Stimulated activated CD4-positive, alpha-beta T cell treated with anti-CD3 and anti-CD28 coated beads, Interleukin-15, amount 100 ng/mL, for 24 hours (primary cell): ENCODE measurements at places on chromosomes 1 and 21.

DNA sequence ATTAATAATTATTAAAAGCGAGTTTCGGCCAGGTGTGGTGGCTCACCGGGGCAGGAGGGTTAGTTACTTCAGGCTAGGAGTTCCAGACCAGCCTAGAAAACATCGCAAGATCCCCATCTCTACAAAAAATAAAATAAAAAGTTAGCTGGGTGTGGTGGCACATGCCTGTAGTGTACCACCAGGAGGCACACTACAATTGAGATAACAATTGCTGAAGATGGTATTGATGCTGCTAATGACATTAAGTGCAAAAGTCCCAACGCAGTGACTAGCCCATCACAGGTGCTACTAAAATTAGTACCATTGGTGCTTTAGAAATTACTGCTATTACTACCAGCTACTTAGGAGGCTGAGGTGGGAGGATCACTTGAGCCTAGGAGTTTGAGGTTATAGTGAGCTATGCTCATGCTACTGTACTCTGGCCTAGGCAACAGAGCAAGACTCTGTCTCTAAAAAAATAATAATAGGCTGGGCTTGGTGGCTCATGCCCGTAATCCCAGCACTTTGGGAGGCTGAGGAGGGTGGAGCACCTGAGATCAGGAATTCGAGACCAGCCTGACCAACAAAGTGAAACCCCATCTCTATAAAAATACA is 156.6 kb downstream of the GREM2 start:
- DNase-seq: no peak

DNA sequence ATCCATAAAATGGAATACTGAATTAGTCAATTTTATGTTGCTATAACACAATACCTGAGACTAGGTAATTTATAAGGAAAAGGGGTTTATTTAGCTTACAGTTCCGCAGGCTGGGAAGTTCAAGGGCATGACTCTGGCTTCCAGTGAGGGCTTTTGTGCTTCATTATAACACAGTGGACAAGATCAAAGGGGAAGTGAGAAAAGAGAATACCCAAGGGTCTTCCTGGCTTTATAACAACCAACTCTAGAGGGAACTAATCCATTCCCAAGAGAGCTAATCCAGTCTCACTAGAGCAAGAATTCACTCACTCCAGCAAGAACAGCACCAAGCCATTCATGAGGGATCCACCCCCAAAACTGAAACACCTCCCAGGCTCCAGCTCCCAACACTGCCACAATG is 3.1 kb downstream of the KIFAP3 start:
- no peak for DNase-seq

- no peak for DNase-seq
Observed at GRCh38 chr1:84078842-84079202, 65.2 kb upstream of the PRKACB start.

- DNase-seq: peak; percentile 83
Observed at GRCh38 chr1:209652873-209653401, 712 bp upstream of the LAMB3 start.

GRCh38 chr1:235366286-235366685 is 941 bp upstream of the TBCE start:
- peak; percentile 43 for DNase-seq

DNA sequence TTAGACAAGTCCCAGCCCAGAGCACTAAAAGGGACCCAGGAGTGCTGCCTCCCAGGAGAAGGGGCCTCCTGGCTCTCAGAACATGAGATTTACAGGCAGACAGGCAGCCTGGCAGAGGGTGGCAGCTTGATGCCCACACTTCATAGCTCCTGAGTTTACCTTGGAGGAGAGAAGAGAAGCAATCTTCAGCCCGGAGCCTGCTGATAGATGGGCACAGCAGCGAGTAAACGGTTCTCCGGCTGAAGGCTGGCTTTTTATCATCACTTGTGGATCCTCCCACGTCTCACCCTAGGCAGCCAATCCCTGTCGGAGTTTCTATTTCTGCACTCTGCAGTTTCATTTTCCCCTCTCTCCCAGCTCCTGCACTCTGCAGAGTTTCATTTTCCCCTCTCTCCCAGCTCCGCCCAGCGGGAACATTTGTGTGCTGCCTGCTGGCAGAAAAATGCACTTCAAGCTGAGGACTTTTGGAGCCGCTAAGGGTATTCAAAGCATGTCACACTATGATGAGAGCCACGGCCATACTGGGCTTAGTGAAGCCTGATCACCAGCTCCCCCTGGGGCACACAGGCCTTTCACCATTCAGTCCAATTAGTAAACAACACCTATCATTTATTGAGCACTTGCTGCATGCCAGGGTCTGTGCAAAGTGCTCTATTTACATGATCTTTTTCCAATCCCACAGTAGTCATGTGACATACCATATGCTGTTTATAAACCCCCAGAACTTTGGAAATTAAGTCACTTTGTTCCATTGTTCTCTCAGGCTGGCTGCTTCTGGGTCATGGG is at the start of gene IFI6:
IFI6 (minus strand) TSS at position 229 of the 786 bp plus-strand sequence. CDS start 2,878 bp downstream, outside the sequence.
- peak; percentile 78 for DNase-seq

- no peak for DNase-seq
Observed at GRCh38 chr21:34200288-34200905, 127.0 kb downstream of the MRPS6 start.

DNA sequence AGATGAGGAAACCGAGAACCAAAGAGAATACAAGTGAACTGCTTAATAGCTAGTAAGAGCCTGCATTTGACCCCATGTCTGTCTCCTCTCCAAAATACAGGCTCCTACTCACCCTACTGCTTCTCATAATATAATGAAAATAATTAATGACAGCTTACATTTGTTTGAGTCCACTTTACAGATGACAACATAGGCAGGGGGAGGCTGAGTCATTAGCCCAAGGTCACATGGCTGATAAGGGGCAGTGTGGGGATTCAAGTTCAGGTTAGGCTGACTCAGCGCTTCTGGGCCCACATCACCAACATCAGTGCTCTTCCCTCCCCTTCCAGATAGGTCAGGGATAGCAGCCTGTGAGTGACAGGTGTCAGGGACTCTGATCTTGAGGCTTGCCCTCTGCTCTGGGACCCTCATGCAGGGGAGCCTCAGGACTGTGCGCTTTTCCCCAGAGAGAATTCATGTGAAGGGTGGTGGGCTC is 16.2 kb downstream of the AZIN2 start:
- DNase-seq: no peak

GRCh38 chr1:71586030-71586429 is 505.2 kb upstream of the ZRANB2 start:
- DNase-seq: no peak

GRCh38 chr1:181737056-181737455 is 253.7 kb downstream of the CACNA1E start:
- DNase-seq: no peak
